ENCODE measurements at places on chromosomes 5 and 9.

DNA sequence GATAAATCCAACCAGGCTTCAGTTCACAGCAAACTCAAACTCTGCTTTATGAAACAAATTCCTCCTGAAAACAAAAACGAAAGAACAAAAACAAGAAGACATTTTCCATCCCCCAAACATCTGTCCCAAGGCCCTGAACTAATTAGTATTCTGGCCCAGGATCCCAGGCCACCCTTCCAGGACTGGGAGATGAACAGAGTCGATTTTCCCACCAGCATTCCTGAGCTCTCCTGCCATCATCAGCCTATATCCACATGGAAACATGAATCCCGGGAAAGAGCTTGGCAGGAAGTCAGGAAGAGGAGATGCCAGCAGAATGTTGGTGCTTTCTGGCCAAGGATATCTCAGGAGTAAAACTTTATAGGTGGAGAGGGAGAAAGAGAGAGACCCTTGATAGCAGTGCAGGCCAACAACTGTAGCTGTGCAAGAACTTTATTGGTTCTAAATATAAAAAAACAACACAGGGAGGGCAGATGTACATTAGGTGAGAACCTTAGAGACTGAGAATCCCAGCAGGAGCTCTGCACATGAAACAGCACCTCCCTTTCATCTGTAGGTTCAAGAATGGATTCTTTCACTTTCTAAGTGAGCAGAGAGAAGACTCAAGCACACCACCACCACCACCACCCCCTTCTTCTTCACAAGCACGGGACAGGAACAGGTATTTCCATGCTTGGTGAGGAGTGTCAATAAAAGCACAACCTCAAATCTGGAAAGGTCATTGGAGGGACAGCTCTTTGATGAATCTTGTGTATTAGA, 190.7 kb upstream of the TAS2R1 start:
- no peak for DNase-seq

DNA sequence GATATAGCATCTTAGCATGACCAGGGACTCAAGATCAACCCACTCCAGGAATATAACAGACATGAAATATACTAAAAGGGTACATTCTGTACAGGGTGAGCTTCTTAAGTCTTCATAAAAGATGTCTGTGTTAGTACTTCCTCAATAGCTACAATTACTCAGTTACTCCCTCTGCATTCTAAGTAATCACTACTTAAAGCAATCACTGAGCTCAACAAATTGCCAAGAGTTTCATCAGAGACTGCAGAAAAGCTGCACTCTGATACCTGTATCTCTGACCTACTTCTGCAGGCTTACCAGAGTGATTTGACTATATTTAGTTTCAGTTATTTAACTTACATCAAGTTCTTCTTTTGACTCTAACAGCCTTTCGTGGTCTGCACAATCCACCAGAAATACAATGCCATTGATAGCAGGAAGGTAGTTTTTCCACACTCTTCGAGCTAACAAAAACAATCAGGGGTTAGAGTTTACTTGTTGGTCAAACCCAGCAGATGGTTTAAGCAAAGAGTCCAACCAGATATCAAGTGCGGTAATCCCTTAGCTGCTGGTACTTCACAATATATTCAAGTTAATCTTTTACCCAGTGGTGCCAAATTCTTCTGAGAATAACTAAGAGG, 23.3 kb downstream of the SAR1B start:
- no peak for DNase-seq

DNA sequence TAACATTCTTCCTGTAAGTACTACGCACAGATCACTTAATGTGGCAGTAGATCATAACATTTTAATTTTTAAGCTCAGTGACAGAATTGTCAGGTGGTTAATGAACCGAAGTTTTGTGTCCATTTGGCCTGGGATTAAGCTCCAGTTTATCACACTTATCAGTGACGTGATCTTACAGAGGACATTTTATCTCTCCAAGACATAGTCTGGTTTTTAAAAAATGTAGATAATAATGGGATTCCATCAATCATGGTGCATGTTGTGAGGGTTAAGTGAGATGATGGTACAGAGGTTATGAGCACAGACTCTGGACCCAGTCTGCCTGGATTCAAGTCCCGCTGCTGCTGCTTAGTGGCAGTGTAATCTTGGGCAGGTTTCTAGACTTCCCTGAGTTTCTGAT, 66.0 kb upstream of the ZFAND5 start:
- no peak for DNase-seq

DNA sequence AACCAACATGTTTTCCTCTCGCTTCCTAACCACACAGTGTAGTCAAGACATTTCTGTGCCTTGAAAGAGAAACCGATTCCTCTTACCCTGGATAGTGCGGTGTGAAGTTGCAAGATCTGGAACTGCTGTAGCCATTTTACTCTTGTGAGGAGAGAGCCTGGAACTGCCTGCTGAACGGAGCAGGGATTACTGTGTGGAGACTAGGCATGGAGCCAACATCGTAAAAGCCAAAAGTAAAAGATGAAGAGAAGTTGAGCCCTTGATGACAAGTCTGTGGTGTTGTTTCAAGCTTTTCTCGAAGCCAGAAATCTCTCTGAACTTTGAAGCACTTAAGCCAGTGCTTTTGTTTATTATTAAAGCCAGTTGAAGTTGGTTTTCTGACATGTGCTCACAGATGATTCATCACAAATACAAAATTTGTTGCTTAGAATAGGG, 110.1 kb upstream of the GRIN3A start:
- no peak for DNase-seq

GRCh38 chr5:20524991-20525529, 537.1 kb upstream of the CDH18 start:
- DNase-seq, result no peak

- peak; percentile 48 for DNase-seq
These were observed 10.2 kb upstream of the CEP72 start for GRCh38 chr5:601771-602465.

- DNase-seq, result no peak
These were observed 567.5 kb downstream of the ELAVL2 start for GRCh38 chr9:23258569-23258968.

GRCh38 chr5:134242146-134242545, 16.3 kb upstream of the PPP2CA start:
- DNase-seq, result no peak

DNA sequence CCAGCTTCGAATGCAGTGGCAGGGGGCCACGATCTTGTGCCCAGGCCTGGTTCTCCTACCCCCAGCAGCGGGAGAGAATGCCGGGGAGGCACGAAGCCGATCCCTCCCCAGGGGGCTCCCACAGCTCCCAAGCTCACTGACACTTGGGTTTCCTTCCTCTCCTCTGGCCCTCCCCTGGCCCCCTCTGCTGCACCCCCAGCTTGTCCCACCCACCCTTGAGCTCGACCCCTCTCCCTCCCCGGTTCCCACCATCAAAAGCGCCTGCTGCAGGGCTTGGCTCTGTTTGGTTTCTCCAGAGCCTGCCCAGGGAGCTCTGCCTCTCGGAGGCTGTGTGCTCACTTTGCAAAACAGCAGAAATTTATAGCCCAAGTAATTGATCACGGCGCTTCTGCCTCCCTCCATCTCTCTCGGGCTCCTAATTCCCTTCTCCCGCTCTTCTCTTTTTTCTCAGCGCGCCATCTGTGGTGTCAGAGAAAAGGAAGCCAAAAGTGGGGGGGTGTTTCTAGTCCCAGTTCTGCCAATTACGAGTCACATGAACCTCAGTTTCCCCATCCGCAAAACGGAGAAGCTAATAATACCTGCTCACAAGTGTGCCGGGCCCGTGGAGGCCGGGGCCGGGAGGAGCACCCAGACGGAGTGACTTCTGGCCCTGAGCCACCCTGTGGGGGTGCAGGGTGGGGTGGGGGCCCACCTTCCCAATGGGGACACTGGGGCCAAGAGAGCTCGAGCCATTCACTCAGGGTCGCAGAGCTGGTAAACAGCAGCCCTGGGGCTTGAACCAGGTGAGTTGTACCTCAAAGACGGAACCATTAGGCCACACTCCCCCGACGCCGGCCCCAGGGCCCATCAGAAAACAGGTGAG, 141.2 kb upstream of the IER5L start:
- DNase-seq, result no peak

DNA sequence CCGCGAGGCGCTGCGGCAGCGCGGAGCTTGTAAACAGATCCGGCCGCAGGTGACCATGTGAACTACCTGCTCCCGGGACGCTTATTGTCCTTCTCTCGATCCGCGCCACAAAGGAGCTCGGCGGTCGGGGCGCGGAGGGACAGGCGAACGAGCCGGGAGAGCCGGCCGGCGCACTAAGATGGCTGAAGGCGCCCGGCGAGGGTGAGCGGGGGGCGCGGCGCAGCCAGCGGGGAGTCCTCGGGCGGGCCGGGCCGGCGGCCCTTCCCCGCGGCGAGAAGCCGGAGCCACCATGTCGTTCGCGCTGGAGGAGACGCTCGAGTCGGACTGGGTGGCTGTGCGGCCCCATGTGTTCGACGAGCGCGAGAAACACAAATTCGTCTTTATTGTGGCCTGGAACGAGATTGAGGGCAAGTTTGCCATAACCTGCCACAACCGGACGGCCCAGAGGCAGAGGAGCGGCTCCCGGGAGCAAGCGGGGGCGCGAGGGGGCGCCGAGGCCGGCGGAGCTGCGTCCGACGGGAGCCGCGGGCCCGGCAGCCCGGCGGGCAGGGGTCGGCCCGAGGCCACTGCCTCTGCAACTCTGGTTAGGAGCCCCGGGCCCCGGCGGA, 535 bp downstream of the JMY start:
- DNase-seq, result peak; percentile 76

- DNase-seq, result no peak
These were observed 164.0 kb downstream of the CCDC192 start for GRCh38 chr5:127867022-127867783.

- no peak for DNase-seq
These were observed 46.6 kb downstream of the PTPN3 start for GRCh38 chr9:109451311-109452025.

DNA sequence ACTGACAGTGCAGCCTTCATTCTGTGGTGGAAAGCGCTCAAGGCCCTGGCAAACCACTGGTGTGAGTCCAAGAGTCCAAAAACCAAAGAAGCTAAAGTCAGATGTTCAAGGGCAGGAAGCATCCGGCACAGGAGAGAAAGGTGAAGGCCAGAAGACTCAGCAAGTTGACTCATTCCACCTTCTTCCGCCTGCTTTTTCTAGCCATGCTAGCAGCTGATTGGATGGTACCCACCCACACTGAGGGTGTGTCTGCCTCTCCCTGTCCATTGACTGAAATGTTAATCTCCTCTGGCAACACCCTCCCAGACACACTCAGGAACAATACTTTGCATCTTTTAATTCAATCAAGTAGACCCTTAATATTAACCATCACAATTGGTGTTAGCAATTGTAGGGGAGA, 296.1 kb downstream of the NDUFS4 start:
- DNase-seq, result no peak

- no peak for DNase-seq
These were observed 18.4 kb downstream of the POU5F2 start for GRCh38 chr5:93723005-93723404.

DNA sequence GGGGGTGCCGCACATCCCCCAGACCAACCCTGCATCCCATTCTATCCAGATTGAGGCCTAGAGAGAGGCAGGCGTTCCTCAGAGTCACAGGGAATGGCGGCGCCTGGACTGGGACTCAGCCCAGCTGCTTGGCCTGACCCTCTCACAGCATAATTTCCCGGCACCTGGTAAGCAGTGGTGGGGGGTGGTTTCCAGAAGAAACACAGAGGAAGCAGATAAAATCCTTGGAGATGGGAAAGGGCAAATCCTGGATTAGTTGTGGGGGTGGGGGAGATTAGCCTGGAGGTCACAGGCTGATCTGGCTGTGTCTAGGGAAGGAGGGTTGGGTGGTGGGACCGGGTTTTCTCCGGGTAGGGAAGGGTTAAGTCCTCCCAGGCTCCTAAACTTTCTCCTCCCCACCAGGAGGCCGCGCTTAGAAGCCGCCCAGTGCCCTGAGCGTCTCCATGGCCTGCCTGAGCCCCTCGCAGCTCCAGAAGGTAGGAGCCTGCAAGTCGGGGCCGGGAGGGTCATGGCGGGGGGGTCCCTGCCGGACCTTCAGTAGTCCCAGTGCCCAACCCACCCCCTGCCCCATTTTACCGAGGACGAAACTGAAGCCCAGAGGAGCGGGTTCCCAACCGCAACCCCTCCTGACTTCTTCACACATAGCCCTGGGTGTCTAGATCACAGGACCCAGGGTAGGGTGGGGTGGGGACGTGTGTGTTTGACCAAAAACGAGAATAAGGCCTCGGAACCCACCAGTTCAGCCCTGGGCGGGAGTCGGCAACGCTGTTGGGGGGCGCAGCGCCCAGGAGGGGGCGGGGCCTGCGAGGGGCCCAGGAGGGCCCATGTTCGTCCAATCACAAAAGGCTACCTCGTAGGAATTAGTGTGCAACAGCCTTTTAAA, 1.3 kb downstream of the PHYHD1 start:
- DNase-seq, result no peak

GRCh38 chr9:126722252-126722921, 82.5 kb upstream of the ZBTB43 start:
- DNase-seq, result peak; percentile 96

GRCh38 chr5:142506756-142507155, 179.1 kb downstream of the FGF1 start:
- DNase-seq, result no peak

- DNase-seq, result no peak
These were observed 69.8 kb downstream of the ASTN2 start for GRCh38 chr9:117344892-117345660.

GRCh38 chr5:67120032-67120431, 76.6 kb downstream of the CD180 start:
- DNase-seq, result no peak

DNA sequence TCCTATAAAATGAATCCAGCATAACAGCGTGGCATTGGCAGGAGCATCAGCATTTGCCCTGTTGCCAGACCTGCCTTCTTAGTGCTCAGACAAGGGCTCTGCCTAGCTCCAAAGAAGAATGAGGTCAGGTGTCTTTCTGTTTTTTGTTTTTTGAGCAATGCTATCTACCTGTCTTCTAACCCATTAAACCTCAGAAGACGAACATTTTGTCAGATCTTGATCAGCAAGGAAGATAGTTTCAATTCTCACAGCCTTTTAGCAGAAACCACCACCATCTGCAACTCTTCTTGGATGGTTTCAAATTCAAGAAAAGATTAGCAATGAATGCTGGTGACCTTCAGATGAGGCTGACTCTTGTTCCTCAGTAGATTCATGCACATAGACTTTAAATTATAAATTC, 103.5 kb upstream of the IQGAP2 start:
- no peak for DNase-seq

DNA sequence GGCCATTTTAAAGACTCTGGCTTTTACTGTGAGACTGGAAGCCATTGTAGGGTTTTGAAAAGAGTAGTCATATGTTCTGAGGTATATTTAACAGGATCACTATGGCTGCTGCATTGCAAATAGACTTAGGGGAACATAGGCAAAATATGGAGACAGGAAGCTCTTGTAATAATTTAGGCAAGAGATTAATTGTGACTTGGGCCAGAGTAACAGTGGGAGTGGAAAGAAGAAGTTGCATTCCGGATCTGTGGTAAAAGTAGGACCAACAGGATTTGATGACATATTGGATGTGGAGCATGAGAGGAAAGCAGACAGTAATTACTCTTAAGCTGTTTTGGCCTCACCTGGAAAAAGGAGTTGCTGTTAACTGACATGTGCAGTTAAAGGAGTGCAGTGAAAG, 85.6 kb downstream of the SMIM15 start:
- no peak for DNase-seq

DNA sequence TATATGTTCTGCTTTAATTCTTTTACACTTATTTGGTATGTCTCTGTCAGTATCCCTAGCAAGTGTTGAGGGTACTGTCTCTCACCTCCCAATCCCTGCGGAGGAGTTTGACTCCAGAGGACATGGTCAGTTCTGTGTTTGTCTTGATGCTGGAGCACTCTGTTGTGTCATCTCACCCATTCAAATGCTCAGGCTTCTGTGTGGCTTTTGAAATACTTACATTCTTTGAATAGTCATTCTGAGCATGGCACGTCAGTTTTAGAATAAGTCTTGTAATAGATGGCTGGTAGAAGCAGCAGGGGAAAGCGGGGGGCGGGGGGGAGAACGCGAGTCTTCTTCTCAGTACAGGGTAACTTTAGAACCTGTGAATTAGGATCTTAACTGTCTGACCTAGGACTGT, 12.3 kb downstream of the MAST4 start:
- DNase-seq, result no peak
